ENCODE measurements at places on chromosomes 16 and 17. TPM values are rescaled to one million over a fixed set of nuclear protein-coding genes. Genes with fewer than 3 reads are reported as not detected.

GRCh38 chr16:67394155-67395104 is 1.1 kb upstream of the TPPP3 start:
- no peak for DNase-seq
- H3K27ac ChIP-seq = peak overlapping the region; percentile 49
- H3K36me3 ChIP-seq = no peaks in the 10 kb centered on the region
- H3K27me3 ChIP-seq = peaks cover 15% of the 10 kb centered on the region
- peak overlapping the region; percentile 39 for H3K4me3 ChIP-seq

GRCh38 chr16:25643633-25644032 is 48.1 kb upstream of the HS3ST4 start:
- no peaks in the 10 kb centered on the region for H3K27me3 ChIP-seq
- no peaks in the 10 kb centered on the region for H3K4me1 ChIP-seq
- H3K27ac ChIP-seq = no peak overlapping the region
- H3K36me3 ChIP-seq = no peaks in the 10 kb centered on the region
- DNase-seq = no peak

GRCh38 chr17:57511475-57512123 is 233.5 kb downstream of the CCDC182 start:
- no peak for DNase-seq
- H3K4me3 ChIP-seq = no peak overlapping the region

PLSCR3 gene
- 297 TPM for total RNA-seq

- peaks cover 3% of the 10 kb centered on the region for H3K4me1 ChIP-seq
- H3K27me3 ChIP-seq = no peaks in the 10 kb centered on the region
- peak overlapping the region; percentile 22 for H3K27ac ChIP-seq
Measured at GRCh38 chr17:32862940-32863339, 14.0 kb downstream of the MYO1D start.

DNA sequence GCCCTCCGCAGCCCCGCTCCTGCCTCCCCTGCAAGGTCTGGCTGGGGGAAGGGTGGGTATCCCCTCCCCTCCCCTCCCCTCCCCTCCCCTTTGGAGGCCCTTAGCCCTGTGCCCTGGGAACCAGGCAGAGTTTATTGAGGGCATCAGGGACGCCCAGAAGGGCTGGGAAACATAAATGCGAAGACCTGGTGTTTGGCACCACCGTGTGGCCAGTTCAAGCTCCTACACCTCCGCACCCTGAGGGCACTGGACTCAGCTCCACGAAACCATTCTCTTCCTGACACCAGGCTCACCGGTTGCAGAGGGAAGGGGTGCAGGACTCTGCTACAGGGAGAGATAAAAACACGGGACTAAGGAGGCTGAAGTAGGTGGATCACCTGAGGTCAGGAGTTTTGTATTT is 1.0 kb upstream of the AIPL1 start:
- DNase-seq = no peak
- no peaks in the 10 kb centered on the region for H3K27me3 ChIP-seq
- H3K4me3 ChIP-seq = no peak overlapping the region
- H3K27ac ChIP-seq = no peak overlapping the region

DNA sequence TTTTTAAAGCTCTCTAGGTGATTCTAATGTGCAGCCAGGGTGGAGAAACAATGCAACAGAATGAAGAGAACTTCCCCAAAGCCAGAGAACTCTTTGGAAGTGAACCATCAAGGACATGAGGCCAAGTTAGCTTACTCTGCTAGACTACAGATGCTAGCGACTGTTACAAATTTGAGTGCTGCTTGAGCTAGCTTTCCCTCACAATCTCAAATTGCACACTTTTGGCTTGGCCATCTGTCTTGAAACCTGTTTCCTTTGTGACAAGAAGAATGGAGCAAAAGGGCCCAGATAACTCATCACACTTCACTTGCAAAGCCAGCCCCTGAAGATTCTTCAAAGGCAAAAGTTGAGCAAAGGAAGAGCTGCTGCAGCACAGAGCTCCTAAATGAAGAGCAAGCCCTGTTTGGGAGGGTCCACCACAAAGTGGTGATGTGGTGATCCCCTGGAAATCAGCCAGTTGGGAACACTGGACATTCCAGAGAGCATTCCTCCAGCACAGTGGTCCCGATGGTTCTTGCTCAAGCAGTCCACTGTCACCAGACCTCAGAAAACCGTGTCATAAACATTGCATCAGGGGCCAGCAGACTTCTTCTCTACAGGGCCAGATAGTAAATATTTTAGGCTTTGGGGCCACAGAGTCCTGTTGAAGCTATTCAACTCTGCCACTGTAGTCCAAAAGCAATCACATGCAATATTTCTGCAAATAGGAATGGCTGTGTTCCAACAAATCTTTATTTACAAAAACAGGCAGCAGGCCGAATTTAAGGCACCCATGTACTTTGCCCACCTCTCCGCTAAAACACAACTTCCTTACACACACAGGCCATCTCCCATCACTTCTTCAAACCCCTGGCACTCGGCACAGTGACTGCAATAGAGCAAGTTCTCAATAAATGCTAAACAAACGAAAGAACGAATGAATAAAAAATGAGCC is 21.2 kb downstream of the SLC39A11 start:
- no peak for DNase-seq
- H3K4me1 ChIP-seq = no peaks in the 10 kb centered on the region
- H3K36me3 ChIP-seq = no peaks in the 10 kb centered on the region
- H3K4me3 ChIP-seq = no peak overlapping the region
- no peak overlapping the region for H3K27ac ChIP-seq
- H3K27me3 ChIP-seq = no peaks in the 10 kb centered on the region

- H3K27me3 ChIP-seq = no peaks in the 10 kb centered on the region
- DNase-seq = no peak
- H3K27ac ChIP-seq = peak overlapping the region; percentile 24
- no peak overlapping the region for H3K4me3 ChIP-seq
Measured at GRCh38 chr16:17408955-17409441, 61.8 kb downstream of the XYLT1 start.

CLEC19A gene
- not detected for total RNA-seq

MT2A gene
- total RNA-seq = 602 TPM

- H3K27me3 ChIP-seq = peaks cover 4% of the 10 kb centered on the region
- no peak for DNase-seq
- H3K36me3 ChIP-seq = no peaks in the 10 kb centered on the region
- no peak overlapping the region for H3K27ac ChIP-seq
Measured at GRCh38 chr16:20382202-20382948, 22.2 kb downstream of the PDILT start.

FAM20A gene
- total RNA-seq = 60.0 TPM

FOXL1 gene
- 35.7 TPM for total RNA-seq

GRCh38 chr16:79134300-79134699 is 466.2 kb downstream of the MAF start:
- H3K4me1 ChIP-seq = no peaks in the 10 kb centered on the region
- no peak for DNase-seq
- no peaks in the 10 kb centered on the region for H3K36me3 ChIP-seq
- H3K27me3 ChIP-seq = no peaks in the 10 kb centered on the region

CCDC43 gene
- total RNA-seq = 2.6 TPM

HSPB9 gene
- total RNA-seq = not detected

DNAI2 gene
- not detected for total RNA-seq

DNA sequence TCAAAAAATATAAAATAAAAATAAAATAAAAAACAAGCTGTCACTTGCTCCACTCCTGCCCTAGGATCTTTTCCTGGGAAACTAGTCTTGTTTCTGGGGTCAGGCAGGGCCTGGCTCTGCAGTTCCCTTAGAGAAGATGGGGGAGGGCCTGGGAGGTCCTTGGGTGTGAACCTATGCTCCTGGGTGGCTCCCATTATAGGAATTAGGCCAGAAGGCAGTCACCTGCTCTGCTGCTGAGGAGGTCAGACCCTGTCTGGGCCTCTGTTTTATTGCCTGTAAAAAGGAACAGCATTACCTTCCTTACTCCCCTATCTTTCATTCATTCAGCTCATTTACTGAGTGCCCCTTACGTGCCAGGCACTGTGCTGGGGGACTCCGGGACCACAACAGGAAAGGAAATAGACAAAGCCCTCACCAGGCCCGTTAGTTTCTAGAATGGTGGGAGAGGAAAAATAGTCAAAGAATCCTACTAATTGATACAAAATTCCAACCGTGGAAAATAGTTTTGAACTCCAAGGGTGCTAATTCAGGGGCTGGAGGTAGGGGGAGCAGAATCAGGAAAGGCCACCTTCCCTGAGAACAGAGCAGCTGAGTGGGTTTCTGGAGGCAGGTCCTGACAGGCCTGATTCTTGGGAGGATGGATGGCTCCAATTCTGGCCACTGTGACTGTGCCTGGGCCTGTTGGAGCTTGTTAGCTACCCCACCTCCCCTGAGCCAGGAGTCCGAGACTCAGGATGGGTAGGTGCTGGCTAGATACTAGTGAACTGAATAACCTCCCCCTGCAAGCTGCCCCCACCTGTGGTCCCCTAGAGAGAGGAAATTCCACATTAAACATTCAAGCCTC is 1.3 kb upstream of the SLC46A1 start:
- no peak overlapping the region for H3K4me3 ChIP-seq
- peaks cover 5% of the 10 kb centered on the region for H3K36me3 ChIP-seq
- DNase-seq = no peak
- H3K4me1 ChIP-seq = peaks cover 11% of the 10 kb centered on the region
- no peak overlapping the region for H3K27ac ChIP-seq

GRCh38 chr17:42766124-42766523 is 5.1 kb downstream of the RAMP2 start:
- peaks cover 4% of the 10 kb centered on the region for H3K27me3 ChIP-seq
- peaks cover 3% of the 10 kb centered on the region for H3K4me1 ChIP-seq
- no peak for DNase-seq
- H3K27ac ChIP-seq = no peak overlapping the region

- H3K36me3 ChIP-seq = no peaks in the 10 kb centered on the region
- H3K27ac ChIP-seq = peak overlapping the region; percentile 61
- peak overlapping the region; percentile 45 for H3K4me3 ChIP-seq
- H3K27me3 ChIP-seq = no peaks in the 10 kb centered on the region
Measured at GRCh38 chr16:78505544-78506366, 406.3 kb downstream of the WWOX start.
